Gastrocnemius medialis (tissue), 4 donors: ENCODE measurements at places on chromosomes 6 and 20.

DNA sequence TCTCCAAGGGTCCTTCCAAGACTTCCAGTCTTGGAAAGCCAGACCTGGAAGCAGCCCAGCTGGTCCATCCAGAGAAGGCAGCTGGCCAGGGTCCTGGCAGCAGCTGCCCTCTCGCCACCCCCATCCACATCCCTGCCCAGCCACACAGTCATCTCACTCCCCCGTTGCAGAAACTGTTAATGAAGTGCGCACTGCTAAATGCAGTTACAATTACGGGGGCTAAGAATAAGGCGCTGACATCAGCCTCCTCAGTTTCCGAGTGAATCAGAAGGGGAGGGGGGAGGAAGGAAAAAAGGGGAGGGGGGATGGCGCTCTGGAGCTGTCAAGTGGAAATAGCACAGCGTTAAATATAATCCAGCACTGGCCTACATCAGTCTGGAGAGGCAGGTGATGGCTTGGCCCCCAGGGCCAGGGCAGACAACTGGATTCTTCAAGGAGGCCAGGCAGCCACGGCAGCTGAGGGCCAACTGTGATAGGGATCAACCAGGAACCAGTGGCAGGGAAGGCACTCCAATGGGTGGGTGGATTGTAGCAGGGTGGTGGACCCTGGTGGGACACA lies 6.9 kb downstream of the RIMS4 start:
- DNase-seq, result no peak

- no peak for DNase-seq
Measured at GRCh38 chr6:137638926-137639706, 144.9 kb upstream of the OLIG3 start.

DNA sequence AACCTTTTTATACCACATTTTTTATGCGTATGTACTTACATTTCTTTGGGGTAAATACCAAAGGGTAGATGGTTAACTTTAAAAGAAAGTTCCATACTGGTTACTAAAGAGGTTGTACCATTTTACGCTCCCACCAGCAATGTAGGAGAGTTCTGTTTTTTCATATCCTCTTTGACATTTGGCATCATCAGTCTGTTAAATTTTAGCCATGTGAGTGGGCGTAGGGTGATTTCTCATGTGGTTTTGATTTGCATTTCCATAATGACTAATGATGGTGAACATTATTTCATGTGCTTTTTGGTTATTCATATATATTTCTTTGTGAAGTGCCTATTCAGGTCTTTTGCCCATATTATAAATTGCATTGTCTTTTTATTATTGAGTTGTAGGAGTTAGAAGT lies 194.2 kb downstream of the PRL start:
- no peak for DNase-seq

GRCh38 chr6:89794324-89794723 lies 25.3 kb downstream of the MDN1 start:
- DNase-seq, result no peak

GRCh38 chr20:44576297-44576696 lies 6.1 kb upstream of the PKIG start:
- DNase-seq, result no peak

- no peak for DNase-seq
Measured at GRCh38 chr20:14049111-14049510, 53.8 kb downstream of the MACROD2 start.

- no peak for DNase-seq
Measured at GRCh38 chr6:10583509-10583901, 62.4 kb downstream of the GCNT2 start.
